ENCODE measurements at places on chromosomes 11 and 22.

DNA sequence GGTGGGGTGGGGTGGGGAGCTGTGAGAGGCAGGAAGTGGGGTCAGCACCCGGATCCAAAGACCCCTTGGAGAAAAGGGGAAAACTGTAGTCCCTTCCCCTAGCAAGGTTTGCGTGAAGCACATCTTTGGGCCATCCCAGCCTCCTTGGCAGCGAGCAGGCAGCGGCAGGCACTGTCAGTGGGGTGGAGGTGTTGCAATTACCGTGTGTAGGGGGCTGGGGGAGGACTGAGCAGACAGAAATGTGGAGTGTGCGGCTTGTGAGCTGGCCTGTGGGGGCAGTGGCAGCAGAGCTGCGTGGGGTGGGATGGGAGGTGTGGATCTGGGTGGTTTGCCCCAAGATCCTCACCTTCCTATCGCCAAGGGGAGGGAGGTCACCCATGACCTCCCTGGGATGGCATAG lies 16.4 kb downstream of the DAGLA start:
- no peak for DNase-seq

DNA sequence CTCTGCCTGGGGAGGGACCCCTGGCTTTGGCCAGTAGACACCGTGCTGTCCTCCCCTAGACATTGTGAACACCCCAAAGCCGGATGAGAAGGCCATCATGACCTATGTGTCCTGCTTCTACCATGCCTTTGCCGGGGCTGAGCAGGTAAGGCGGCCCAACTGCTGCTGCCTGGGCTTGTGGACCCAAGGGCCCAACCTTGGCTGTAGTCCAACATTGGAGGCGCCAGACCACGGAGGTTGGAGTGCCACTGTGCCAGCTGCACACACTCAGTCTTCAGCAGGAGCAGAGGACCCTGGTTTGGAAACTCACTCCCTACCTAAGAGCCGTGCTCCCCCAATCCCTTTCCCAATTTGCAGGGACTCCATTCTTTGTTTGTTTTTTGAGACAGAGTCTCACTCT lies 9.4 kb downstream of the ACTN3 start:
- no peak for DNase-seq

DNA sequence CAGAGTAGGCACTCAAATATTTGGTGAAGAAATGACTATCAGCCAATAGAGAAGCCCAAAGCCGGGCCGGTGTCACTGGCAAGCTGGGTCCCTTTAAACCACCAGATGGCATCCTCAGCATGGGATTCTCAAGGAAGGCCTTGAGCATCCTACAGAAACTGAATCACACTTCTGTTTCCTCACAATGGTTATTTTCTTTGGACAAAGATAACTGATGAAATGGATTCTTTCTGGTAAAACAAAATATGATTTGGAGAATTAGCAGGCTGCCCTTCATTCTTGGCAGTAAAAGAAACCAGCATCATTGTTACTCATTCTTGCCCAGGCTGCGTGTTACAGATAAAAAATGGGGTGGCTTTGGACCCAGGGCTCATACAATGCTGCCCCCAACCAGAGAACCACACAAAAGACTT lies 30.3 kb upstream of the ASPHD2 start:
- DNase-seq, result no peak

DNA sequence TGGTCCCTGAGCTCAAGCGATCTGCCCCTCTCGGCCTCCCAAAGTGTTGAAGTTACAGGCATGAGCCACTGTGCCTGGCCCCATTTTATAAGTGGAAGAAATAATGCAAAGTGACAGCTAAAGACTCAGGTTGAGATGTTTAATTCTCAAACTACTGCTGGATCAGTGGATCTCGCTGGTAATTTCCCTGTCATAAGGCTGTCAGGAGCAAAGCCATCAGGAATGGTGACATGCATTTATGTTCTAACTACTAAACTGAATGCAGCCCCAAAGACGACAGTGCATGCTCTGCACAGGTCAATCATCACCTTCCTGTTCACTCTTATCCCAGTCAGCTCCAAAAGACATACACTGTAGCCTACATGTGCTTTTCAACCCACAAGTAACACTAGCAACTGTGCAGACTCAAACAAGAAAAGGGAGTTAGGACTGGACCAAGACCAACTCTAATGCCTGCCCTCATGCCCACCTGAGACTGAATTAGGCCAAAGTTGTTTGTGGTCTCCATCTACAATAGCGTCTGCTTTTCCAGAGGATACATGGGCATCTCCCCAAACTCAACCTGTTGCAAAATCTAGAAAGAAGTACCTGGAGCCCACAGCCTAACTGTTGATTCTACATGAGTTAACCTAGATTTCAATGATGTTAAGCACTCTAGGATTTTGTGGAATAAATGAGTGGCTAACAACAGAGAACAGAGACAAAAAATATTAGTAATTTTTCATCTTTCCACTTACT lies 14.8 kb downstream of the TMEM216 start:
- DNase-seq, result no peak

GRCh38 chr22:29641042-29641699 lies 37.7 kb downstream of the NF2 start:
- DNase-seq, result no peak

DNA sequence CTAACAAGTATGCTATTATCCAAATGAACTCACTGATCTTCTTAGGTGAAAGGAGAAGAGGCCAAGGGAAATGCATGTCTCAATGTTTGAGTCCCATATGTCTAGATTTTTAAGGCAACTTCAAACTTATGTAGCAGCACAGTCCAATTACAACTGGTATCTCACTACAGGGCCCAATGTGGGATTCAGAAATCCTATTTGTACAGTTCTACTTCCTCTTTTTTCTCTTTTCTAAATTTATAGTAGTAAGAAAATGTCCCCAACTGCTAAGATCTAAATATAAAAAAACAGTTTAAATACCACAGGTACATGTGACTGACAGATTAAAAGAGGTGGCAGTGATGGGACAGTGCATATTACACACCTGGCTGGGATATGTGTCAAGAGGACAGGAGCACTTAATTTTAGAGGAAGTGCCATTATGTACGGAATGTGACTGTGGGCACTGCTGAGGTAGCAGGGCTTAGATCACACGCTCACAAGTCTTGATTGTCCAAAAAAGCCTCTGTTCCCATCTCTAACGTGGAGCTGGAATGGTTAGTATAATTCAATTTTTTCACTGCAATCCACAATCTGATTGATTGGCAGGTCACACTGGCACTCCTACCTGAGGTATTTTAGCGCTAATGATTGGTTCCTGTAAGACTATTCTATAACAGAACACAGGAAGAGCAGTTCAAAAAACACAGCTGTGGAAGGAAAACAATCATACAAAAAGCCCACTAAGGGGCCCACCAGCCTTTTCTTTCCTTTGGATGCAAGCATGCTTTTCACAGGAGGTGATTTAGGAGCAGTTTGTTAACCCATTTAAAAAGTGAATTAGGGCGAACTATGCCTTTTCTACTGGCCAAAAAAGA lies 34.6 kb downstream of the APOL5 start:
- DNase-seq, result no peak

DNA sequence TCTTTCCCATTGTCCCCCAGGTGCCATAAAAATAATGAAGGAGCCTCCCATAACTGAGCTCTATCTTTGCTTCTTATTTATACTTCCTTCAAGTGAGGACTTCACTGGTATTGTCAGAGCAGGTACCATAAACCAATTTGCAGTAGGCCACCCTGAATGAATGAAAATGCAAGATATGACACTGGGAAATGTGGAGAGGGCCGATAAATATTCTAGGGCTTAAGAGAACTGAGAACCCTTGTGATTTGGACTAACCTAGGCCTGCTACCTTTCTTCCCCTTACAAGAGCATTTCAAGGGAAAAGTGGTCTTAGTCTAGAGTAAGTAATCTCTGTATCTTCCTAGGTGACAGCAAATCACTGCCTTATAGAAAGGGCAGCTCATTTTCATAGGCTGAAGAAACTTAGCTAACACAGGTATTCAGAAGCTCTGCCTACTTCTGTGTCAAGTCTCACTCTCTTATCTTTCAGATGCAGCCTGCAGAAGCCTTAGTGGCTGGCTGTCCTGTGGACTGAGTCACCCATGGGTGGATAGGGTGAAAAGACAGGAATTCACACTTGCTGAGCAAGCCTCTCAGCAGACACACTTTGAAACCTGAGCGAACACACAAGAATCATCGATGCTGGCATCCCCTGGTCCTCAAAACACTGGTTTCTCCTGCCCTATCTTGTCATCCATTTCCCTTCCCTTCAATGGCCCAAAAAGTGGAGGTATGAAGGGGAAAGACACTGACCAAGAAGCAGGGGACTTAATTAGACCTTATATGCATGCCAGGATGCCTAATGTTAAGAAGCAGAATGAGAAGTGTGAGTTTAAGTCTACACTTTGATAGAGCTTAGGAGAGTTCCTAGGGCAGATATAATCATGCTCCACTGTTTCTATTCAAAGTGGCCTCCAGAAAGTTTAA lies 15.2 kb downstream of the NRIP3 start:
- no peak for DNase-seq

DNA sequence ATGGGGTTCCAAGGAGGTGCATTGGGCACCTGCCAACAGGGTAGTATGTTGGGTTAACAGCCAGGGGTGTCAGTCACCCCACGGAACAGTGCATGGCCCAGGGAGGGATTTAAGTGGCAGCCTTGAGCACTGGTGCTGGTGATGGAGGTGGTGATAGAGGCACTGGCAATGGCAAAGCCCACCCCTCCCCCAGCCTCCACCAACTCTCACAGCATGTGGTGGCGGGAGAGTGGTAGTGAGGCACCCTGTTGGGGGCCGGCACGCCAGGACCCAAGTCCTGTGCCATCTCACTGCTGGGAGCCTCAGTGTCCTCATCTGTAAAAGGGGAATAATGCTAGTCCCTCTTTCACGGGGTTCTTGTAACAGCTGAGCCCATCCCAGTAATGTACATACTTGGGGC lies 81.5 kb downstream of the MPPED1 start:
- no peak for DNase-seq

GRCh38 chr11:95680169-95680929 lies 109.2 kb downstream of the FAM76B start:
- no peak for DNase-seq

DNA sequence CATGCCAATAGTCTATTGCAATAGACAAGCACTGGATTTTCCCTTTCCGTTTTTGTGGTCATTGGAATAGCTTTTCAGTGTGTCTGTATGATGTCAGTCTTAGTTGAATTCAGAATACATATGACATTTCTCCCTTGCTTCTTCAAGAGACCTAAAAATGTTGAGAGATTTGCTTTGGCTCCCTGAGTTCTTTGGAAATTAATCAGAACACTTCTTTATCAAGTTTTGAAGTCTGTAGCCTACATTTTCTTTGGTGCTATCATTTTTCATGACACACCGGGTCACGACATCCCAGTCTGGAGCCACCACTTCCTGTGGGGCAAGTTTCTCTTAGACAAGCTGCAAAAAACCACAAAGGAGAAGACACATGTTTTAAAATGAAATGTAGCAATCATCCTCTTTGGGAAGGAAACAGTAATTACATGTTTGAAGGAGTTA lies 847.1 kb downstream of the OPCML start:
- DNase-seq, result no peak

DNA sequence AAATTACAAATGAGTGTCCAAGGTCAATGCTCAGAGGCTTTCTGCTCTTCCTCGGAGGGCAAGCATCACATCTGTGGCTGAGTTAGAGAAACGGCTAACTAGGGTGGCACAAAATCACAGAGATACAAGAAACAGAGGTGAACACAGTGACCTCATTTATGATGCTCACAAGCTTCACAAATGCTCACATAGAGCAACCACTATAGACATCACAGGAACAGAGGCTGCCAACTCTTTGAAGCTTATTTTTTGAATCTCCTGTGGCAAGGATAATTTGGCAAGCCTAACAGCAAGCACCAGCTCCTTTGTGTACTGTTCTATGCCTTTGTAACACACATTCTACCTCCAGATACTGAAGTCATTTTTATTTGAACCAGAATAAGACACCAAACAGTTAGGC lies 416.5 kb upstream of the DDI1 start:
- no peak for DNase-seq

DNA sequence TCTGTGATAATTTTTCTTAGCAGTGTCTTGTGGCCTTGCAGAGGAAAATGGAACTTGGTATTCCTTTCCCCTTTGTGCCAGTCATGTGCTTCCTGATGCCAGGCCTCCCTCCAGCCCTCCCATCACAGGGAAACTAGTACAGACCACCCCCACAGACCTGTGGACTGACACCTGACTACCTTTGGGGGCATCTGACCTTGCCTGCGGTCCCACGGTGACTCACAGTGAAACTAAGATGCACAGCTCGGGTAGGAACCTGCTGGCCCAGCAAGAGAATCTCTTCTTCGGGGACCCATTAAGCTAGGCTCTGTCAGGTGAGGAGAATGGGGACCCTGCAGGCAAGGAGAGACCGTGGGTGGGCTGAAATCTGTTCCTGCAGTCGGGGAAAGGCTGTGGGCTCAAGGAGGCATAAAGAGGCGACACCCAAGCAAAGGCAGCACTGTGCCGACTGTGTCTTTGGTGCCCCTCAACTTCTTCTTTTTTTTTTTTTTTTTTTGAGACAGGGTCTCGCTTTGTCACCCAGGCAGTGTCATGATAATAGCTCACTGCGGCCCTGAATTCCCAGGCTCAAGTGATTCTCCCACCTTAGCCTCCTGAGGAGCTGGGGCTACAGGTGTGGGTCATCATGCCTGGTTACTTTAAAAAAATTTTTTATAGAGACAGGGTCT lies 20.8 kb upstream of the PEX26 start:
- DNase-seq, result no peak

DNA sequence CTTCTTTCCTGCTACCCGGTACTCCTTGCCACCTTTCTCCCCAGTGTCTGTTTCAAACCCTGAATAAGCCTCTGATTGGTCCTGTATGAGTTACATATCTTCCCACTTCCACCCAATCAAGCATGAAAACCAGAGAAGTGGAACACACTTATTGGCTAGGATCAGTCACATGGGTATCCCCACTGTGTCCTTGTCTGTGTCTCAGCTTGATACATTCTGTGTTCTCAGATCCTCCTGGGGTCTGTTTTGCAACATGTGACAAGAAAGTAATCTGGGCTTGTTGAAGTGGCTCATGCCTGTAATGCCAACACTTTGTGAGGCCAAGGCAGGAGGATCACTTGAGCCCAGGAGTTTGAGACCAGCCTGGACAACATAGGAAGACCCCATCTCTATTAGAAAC lies 23.9 kb downstream of the MCHR1 start:
- no peak for DNase-seq

- no peak for DNase-seq
Measured at GRCh38 chr11:69030301-69030700, 17.3 kb upstream of the MRGPRF start.

- no peak for DNase-seq
Measured at GRCh38 chr11:47924184-47924691, 56.1 kb upstream of the PTPRJ start.

- DNase-seq, result no peak
Measured at GRCh38 chr22:39255449-39256185, 10.8 kb upstream of the PDGFB start.

GRCh38 chr11:22798901-22799300 lies 30.7 kb downstream of the SVIP start:
- peak; percentile 52 for DNase-seq

- DNase-seq, result no peak
Measured at GRCh38 chr22:35479359-35479758, 61.3 kb upstream of the RASD2 start.

Data from NCI-H187 treated with DMSO at 0.1 percent for 48 hours (cell line).